ENCODE measurements at places on chromosomes 7 and 10. TPM values are rescaled to one million over a fixed set of nuclear protein-coding genes. Genes with fewer than 3 reads are reported as not detected.
A peak's percentile ranks its signal among the peaks of the same experiment; 100 is the strongest.

OR6B1 gene
- not detected for total RNA-seq

WDR37 gene
- total RNA-seq, result 5.4 TPM

DNA sequence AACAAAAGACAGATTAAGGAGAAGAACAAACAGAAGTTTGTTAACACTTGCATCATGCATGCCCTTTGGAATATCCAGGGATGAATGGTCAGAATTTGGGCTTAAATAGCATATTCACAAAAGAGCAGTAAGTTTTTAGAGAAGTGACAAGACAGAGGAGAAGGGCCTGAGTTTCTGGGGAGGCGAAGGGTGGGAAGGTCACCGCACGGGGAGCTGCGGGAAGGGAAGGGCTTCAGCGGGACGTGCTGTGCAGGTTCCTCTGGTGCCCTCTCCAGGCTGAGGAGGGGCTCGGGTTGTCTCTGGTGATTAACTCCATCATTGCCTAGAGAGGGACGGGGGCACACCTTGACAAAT lies 10.4 kb upstream of the ZNF22 start:
- no peak for DNase-seq

DNA sequence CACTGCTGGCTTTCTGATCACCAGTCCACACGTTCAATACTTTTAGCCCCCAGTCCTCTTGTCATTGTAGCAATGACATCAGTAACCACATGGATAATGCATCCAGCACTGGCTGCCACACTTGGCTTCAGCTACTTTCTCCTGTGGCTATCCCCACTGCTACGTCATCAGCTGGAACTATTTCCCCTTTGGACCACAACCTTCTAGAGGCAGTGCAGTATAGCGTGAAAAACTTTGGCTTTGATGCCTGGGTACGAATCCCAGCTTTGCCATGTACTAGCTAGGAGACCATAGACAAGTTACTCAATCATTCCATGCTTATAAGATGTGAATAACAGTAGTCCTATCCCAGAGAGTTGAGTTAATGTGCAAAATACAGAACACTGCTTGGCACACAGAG lies 63.2 kb downstream of the CCDC3 start:
- DNase-seq, result no peak

GRCh38 chr7:159040146-159040545 lies 104.5 kb downstream of the VIPR2 start:
- no peak for DNase-seq

DNA sequence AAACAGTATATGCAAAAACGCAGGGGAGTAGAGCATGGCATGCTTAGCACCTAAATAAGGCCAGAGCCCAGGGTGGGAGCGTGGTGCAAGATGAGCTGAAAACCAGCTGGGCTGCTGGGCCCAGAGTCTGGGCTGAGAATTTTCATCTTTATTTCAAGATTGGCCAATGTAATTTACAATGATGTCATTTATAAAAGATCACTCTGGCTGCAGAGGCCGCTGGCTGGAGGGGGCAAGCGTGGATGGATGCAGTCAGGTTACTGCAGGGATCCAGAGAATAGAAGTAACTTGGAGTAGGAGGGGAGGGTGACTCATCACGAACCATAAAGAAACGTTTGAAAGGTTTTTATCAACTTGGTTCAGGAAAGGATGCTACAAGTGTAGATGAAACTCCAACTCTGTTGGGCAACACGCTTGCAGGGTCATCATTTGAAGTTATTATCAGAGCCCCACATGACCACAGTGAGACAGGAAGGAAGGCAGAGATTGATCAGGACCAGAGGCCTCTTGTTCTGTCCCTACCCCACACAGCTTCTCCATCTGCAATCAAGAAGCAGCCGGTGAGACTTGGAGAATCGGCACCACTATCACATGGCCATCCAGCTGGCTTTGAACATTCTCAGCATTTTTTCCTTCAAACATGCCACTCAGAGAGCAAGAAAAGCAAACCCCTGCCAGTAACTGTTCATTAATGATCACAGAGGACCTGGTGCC lies 49.2 kb downstream of the ODAD2 start:
- no peak for DNase-seq

ZDHHC16 gene
- 78.6 TPM for total RNA-seq

- DNase-seq, result no peak
Measured at GRCh38 chr10:116629340-116629739, 8.6 kb downstream of the PNLIPRP2 start.

- DNase-seq, result no peak
Measured at GRCh38 chr7:55303220-55303619, 61.9 kb upstream of the LANCL2 start.

DNA sequence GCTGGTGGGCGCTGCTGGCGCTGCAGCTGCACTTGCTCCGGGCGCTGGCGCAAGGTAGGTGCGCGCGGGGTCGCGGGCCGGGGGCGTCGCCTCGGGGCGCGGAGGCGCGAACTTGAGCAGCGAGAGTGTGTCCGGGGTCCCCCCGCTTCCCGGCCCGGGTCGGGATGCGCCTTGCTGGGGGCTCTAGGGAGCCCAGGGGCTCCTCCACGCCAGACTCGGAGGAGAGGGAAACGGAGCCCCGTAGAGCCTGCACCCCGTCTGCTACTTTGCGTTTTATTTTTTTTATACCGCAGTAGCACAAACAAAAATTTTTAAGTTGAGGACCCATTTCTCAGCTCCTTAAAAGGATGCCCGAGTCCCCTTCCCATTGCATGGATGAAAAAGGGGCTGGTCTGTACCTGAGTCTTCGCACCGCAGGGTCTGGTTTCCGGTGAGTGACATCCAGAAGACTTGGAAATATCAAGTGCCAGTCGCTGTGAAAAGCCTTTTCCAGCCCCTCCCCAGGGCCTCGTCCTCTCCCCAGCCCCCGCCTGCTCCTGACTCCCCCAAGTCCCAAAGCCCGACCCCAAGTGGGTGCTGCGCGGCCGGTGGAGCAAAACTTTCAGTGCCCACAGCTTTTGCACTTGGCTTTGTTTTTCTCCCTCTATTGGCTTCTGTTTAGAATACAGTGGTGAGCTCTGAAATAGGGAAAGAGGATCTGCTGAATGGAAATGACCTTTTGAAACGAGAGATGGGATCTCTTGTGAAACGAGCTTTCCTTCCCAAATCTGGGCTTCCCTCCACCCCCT lies 973 bp downstream of the SDK1 start:
- peak; percentile 54 for DNase-seq

DNA sequence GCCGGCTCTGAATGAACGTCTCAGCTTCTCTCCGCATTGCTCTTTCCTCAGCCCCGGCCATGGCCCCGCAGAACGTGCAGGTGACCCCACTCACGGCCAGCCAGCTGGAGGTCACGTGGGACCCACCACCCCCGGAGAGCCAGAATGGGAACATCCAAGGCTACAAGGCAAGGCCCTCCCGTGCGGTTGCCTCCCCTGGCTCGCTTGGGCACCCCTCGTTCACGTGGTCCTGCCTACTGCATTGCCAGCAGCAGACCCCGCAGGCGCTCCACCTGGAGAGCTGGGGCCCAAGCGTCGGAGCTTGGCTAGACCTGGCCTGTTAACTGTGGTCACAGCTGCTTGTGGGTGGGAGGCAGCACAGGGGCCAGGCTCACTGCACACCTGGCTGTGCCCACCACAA lies 476.3 kb upstream of the FOXK1 start:
- DNase-seq, result no peak

- peak; percentile 37 for DNase-seq
Measured at GRCh38 chr7:40733578-40733977, 598.8 kb downstream of the SUGCT start.

GRCh38 chr7:40572810-40573465 lies 438.1 kb downstream of the SUGCT start:
- DNase-seq, result no peak

DNA sequence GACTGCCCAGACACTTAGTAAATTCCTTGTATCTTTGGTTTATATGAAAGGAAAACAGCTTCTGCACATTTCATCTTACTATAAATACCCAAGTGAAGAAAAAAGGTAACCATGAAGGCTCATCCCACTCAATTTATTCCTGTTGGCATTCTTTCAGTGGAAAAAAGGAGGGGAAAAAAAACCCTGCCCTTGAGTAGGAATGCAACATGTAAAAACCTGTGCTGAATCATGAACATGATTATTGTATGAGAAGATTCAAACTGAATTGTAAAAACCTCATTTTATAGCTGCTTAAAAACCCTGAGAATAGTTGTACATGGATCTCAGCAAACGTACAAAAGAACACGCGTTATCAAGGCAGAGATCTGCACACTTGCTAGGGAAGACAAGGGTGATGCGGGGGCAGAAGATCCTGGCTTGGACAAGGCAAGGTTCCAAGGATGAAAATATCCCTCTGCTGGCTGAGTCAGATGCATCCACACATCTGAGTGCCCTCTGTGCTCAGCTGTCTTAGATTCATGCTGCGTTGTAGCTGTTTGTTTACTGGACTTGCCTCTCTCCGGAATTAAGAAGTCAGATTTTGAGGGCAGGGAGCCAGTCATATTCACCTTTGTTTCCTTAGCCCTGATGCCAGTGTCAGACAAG lies 658.2 kb downstream of the PARD3 start:
- DNase-seq, result no peak

GRCh38 chr10:78371136-78371535 lies 337.5 kb downstream of the RPS24 start:
- DNase-seq, result no peak

DNA sequence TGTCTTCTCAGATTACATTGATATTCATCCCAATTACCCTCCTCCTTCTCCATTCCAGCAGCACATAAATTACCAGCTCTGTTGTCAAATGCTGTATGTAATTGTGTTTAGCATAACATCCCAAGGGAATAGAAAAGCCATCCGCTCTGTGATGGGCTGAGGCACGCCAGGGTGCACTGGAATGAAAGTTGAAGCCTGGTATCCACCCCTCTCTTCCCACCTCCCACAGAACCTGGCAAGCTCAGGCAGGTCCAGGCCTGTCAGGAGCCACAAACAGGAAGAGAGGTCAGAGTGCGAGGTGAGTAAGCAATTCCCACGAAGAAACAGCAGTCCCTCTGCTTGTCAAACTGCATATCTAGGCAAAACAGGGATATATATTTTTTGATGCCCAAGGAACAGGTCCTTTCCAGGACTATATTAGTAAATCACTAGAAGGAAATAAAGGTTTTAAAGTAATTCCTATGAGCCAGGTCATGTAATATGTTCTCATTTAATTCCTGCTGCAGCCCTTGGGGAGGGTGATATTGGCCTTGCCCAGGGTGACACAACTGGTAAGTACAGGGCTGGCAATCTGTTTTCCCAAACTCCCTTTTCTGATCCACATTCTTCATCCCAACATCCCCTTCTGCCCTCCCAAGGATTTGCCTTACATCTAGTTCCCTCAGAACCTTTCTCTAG lies 155.6 kb upstream of the GHITM start:
- peak; percentile 81 for DNase-seq

TUBB8 gene
- total RNA-seq, result not detected

DNA sequence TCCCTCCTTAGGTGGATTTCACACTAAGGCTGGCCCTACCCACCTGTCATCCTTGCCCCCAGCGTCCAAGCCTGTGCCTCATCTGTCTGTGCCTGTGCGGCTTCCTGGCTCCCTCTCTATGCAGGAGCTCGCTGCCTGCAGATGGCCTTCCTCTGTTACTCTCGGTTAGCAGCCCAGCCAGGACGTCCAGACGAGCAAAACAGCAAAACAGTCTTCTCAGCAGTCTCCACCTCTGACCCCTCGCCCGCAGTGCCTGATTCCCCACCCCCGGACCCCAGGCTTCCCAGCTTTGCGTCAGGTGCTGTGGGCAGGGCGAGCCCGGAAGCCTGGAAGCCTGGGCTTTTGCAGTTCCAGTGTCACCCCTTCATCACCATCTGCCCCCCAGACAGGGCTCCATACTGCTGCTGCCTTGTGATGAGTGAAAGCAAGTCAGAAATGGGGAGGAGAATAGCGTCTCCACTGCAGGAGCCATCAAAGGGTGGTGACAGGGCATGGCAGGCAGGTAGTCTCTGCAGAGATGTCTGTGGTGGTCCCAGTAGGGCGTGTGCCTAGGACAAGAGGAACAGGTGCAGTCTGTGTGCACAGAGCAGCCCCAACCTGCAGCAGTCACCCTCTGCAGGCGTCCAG lies 88.5 kb downstream of the ADCY1 start:
- no peak for DNase-seq

DNA sequence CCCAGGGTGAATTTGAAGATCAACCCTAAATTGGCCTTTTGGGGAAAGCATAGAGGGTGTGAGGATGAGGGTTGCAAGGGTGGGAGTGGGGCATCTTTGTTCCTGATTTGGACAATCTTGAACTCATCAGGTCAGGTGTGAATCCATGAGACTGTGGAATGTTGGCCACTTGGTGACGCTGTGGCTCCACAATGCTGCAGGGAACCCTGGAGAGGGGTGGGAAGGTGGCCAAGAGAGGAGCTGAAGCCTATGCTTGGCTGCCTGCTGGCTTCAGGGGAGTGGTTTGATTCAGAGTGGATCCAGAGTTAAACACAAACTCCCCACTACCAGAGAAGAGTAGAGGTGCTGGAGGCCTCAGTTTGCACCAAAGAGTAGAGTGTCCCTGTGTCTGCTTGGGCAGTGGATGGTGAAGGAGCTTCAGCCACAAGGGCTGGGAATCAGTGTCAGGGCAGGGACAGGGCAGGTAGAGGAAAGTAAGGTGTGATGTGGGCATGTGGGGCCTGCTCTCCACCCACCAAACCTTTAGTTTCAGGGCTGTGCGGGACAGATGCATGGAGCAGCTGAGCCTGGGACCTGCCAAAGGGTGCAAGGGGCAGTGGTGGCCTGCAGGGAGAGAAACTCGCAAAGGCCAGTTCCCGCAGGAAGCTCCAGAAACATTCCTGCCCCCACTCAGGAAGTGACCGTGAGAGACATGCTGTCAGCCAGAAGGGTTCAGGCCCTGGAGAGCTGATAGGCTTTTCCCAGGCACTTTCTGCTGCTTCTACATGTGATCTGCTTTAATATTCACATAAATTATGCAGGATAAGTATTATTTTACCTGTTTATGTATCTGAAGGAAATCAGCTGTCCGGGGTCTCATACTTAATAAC lies 81.0 kb upstream of the PRSS58 start:
- DNase-seq, result peak; percentile 47

CUBN gene
- 0.34 TPM for total RNA-seq

DNA sequence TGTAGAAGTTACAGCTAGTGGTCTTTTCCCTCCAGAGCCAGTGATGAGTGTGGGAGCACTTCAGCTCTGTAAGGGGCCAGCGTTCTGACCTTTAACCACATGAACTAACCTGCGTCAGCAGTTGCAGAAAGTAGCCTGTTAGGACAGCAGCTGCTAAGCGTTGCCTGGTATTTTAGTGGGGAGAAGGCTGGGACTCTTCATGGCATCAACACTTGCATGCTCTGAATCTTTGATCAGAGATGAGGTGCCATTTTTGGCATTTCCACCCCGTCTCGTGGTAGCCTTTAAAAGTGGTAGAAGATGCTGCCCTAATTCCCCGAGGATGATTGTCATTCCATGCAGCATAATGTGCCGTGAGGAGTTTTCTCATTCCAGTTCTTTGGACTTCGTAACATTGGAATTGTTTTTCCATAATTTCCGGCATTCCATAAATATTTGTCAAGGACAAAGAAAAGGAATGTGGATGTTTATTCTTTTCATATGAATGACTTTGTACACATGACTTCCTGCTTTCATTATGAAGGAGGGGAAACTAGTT lies 92.2 kb downstream of the AVL9 start:
- DNase-seq, result peak; percentile 31

FIS1 gene
- total RNA-seq, result 130 TPM
